Sciatic nerve (tissue), 2 donors: ENCODE measurements at places on chromosomes 2 and 18.

DNA sequence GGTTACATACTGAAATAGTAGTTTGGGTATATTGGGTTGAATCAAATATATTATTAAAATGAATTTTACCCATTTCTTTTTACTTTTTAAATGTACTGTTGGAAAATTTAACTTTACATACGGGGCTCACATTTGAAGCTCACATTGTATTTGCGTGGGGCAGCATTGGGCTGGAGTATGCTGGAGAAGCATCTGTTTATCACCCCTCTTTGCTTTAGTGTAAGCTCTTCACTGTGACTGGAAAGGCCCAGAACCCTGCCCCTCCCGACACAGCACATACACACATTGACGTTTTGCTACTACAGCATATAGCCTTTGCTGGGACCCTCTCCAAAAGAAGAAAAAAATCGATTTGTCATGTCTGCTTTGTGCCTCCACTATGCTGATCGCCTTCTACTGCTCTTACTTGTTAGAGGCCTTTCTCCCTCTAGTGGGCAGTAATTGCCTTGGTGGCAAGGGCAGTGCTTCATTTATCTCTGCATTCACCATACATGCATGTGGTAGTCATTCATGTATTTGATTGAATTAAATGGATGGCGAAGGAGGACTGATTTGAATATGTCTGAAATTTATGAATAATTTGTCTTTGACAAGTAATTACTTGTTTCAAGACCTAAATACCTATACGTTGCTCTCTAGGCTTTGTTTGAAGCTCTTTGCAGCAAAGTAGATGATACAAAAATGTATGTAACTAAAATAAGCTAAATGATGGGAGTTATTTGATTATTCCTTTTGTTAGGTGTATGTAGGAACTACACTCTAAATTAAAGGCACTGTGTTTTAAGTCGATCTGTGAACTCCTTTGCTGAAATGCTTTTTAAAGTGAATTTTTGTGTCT is 37.4 kb downstream of the VAPA start:
- no peak for DNase-seq

GRCh38 chr18:26960911-26961310 is 95.4 kb upstream of the AQP4 start:
- no peak for DNase-seq

GRCh38 chr2:177548636-177549035 is 156.1 kb downstream of the AGPS start:
- DNase-seq = no peak

DNA sequence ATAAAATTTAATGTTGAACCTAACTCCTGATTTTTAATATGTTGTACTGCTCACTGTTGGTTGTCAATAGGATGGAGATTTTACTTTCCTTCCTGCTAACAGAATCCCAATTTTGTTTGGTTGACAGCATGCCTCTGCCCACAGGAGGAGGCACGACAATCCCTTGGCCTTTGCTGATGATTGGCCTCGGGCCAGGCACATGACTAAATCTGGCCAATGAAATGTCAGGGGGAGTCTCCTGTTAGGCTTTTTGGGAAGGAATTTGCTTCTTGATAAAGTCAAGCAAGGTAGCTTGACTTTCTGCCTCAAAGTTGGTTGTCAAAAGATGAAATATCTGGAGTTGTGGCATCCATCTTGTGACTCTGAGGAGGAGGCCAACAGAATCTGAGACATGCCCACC is 6.8 kb upstream of the TGFA start:
- no peak for DNase-seq

GRCh38 chr2:11543337-11544216 is 9.7 kb downstream of the GREB1 start:
- DNase-seq = no peak

DNA sequence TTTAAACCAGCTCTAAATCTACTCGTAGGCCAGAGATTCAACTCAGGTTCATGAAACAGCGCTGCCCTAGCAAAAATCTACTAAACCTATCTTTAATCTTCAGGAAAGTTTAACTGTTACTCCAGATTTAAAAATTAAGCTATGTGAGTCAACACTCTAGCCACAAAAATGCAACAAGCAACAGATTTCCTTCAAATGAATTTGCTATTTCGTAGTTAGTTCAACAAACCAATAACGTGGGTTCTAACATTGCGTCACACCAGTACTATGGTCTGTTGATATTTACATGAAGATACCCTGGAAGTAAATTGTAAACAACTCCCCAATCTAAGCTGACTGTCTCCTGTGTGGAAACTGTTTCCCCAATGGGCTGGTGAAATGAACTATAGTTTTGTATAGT is 71.2 kb downstream of the FIGN start:
- no peak for DNase-seq

- DNase-seq = no peak
Measured at GRCh38 chr2:120348134-120348736, 2.3 kb downstream of the INHBB start.
